Activated naive CD4-positive, alpha-beta T cell treated with anti-CD3 and anti-CD28 coated beads, Interleukin-2, amount 10 ng/mL, durations not matched to agents 5 hours and 36 hours (primary cell): ENCODE measurements at places on chromosomes 11 and 22. TPM values are rescaled to one million over a fixed set of nuclear protein-coding genes. Genes with fewer than 3 reads are reported as not detected.

LINC01488 gene
- not detected for total RNA-seq

CDC42EP2 gene
- not detected for total RNA-seq

PITPNB gene
- 95.8 TPM for total RNA-seq

DAGLA gene
- 0.30 TPM for total RNA-seq

CD6 gene
- 349 TPM for total RNA-seq
